ENCODE measurements at places on chromosomes 11 and 22.

- DNase-seq, result no peak
Observed at GRCh38 chr22:36358533-36359469, 29.0 kb downstream of the MYH9 start.

- DNase-seq, result no peak
Observed at GRCh38 chr11:63937713-63938478, 906 bp upstream of the NAA40 start.

DNA sequence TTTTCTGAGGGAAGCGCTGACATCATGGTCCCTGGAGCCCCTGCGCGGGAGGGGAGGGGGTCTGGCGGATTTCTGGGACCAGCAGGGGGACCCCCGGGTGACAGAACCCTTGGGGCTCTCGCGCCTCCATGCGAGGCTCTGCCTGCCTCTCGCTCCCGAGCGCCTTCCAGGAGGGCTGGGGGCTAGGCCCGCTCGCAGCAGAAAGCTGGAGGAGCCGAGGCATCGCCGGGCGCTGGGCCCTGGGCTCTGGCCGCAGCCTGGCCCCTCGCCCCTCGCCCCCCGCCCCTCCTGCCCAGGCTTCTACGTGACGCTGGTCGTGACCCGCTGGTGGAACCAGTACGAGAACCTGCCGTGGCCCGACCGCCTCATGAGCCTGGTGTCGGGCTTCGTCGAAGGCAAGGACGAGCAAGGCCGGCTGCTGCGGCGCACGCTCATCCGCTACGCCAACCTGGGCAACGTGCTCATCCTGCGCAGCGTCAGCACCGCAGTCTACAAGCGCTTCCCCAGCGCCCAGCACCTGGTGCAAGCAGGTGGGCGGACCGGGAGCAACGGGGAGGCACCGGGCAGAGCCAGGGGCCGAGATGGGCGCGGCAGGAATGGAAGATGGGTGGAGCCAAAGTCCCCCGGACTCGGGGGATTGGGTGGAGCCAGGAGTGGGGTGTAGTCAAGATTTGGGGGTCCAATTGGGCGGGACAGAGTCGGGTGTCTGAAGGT lies 5.4 kb downstream of the BEST1 start:
- no peak for DNase-seq

- DNase-seq, result peak; percentile 28
Observed at GRCh38 chr22:39478441-39478850, 21.6 kb downstream of the MGAT3 start.

DNA sequence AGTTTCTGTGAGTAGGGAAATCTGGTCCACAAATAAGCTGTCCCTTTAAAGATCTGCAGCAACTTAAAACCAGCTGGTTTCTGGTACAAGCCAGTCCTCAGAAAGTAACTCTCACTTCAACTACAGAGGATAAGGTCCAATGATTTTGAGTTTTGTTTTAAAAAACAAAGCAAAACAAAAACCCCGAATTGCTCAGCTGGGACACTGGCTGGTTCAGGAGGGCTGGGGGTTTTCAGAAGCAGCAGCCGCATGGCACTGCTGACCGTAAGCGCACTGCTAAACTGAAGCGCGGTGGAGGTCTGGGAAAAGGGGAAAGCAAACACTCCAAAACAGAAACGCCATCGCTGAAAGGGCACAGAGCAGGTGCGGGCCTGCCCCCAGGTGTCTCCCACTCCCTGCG lies 59.7 kb downstream of the MICAL3 start:
- no peak for DNase-seq

DNA sequence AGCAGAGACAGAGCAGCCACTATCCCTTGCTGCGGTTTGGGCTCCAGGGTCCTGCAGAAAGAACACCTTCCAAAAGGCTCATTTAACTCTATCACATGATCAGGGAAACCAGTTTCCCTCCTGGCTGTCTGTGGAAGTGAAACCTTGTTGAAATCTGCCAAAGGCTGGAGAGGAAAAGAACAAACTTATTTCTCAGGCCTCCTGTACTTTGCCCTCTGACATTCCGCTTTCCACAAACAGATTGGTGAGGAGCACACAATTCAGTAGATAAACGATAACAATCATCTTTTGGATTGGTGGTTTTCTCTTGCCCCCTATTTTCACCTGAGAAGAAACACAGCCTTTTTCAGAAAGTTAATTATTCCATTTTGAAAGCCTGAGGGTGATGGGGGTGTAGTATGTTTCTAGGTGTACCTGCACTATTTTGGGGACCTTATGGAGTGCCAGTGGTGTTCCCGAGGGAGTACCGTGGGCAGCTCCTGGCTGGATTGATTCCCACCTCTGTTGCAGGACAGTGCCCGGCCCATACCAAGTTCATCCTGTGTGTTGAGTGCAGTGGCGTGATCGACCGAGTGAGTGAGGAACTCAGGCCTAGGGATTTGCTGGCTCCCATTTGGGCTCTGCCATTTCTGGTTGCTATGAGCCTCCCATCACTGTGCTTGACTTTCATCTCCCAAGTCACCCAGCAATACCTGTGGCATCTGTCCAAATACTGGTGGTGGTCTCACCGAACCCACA lies 102.0 kb downstream of the TBC1D22A start:
- DNase-seq, result no peak

DNA sequence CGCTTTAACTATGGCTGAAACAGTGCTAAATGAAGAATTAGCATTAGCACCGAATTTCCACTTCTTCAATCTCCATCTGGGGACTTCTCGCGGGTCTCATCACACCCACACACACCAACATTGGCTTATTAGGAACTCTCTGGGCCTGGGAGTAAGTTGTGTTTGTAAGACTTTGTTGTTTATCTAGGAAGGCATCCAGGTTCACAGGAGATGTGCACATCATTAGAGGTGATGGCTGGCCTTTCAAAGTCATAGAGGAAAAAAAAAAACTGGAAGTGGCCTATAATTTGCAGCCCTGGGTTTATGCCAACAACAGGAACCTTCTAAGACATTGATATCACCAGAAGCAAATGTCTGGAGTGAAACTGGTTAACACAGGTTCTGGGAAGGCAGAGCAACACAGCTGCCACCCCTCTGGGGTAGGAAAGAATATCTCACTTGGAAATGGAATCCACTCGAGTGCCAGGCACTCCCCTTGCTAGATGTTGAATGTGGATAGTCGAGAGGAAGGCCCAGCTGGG lies 84.5 kb downstream of the TRAF6 start:
- DNase-seq, result no peak

- DNase-seq, result no peak
Observed at GRCh38 chr11:86811637-86812321, 11.4 kb downstream of the PRSS23 start.

GRCh38 chr22:49728570-49729271 lies 99.0 kb downstream of the BRD1 start:
- no peak for DNase-seq

- no peak for DNase-seq
Observed at GRCh38 chr22:42549331-42550060, 4.3 kb upstream of the SERHL2 start.

DNA sequence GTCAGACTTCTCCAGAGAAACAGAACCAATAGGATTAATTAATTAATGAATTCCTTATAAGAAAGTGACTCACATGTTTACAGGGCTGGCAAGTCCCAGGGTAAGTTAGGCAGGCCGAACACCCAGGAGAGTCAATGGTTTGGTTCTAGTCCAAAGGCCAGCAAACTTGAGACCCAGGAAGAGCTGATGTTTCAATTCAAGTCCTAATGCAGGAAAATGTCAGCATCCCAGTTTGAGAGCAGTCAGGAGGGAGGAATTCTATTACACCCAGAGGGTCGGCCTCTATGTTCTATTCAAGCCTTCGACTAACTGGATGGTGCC lies 466.0 kb downstream of the INSC start:
- no peak for DNase-seq

DNA sequence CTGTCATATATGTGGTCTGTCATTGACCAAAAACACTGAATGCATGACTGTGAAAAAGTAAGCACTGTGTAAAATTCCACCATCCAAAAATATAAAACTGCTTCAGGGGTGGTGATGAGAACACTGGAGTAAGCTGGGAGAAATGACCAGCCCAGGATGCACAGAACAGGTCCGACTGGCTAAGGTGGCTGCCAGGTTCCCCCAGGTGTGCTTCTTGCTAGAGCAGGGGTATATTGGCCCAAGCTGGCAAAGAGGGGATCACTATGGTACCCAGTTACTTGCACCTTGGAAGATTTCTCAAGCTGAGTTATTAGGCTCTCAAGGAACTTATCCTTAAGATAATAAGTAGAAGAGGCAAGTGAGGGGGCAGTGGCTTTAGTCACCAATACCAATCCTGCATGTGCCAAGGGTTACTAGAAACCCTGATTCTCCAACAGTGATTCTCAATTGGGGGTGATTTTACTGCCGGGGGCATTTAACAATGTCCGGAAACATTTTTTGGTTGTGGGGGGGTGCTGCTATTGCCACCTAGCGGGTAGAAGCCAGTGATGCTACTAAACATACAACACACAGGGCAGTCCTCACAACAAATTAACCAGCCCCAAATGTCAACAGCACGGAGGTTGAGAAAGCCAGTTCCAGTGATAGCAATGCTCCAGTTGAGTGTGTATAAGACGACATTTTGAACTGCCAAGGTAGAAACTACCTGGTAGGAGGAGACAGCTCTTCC lies 15.7 kb downstream of the SNU13 start:
- no peak for DNase-seq

DNA sequence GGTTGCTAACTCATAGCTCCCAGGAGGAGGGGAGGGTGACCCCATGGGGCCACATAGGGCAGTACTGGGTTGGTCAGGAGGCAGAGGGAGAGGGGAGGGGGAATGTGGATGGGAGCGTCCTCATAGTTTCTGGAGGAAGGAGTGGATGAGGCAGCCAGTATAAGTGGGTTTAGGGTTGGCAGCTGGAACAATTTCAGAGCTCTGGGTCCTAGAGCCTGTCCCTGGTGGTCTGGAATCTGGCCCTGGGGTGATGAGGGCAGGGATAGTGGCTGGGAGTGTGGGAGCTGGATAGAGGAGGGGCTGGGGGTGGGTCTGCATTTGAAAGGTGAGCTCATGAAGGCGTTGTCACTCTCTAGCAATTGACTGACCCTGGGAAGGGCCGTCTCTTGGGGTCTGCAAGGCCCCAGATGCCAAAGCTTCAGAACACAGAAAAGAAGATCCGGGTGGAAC lies 5.3 kb upstream of the MRGPRG start:
- DNase-seq, result no peak

- peak; percentile 28 for DNase-seq
Observed at GRCh38 chr22:35337932-35338331, 38.2 kb downstream of the TOM1 start.

GRCh38 chr11:132127900-132128288 lies 757.5 kb downstream of the NTM start:
- no peak for DNase-seq

DNA sequence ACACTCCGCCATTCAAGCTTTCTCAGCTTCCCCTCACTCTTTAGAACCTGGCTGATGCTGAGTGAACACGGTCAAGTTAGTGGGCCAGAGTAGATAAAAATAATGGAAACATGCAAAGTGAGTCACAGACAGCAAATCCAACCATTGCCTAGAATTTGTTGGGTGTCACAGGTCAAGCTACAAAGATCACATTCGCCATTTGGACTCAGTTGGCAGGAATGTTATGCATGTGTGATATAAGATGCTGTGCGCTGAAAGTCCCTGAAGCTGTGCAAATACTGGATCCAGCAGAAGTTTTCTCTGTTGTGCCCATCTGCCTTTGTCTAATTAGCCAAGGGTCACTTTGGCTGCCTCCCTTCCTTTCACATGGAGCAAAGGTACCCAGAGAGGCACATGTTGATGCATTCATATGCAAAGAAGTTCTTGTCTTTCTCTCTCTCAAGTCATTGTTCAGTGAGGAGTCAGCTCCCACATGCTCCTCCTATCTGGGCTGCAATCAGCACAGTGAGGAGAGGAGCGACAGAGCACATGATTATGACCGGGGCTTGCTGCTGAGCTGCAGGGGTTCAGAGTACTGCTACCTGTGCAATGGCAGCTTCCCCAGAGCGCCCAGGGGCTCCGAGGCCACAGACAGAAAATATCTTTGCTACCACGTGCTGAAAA lies 39.7 kb downstream of the FLI1 start:
- DNase-seq, result no peak

- DNase-seq, result no peak
Observed at GRCh38 chr11:6629892-6630631, 10.8 kb upstream of the TPP1 start.

GRCh38 chr11:105357146-105357545 lies 217.6 kb upstream of the CARD18 start:
- DNase-seq, result no peak
